ENCODE measurements at places on chromosomes 2 and 18.

DNA sequence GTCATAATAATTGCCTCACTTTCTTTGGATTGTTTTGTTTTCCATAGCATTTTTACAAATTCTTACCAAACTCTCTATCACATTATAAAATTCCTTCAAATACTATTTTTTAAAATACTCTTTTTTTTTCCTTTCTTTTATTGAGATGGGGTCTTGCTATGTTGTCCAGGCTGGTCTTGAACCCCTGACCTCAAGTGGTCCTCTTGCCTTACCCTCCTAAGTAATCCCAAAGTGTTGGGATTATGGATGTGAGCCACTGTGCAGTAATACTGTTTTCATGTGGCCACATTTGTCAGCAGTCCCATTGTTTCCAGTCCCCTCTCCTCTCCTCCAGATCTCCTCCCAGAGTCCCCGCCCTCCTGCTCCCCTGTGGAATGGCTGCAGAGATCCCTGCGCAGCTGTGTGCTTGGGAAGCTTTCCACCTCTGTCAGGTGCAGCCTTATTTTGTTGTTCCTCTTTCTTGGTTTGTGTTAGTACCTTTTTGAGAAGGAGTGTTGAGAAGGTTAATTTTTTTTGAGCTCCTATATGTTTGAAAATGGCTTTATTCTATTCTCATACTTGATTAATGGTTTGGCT lies 227.3 kb downstream of the LOXHD1 start:
- no peak for DNase-seq

- DNase-seq, result no peak
Observed at GRCh38 chr2:224405412-224405811, 3.5 kb upstream of the FAM124B start.

DNA sequence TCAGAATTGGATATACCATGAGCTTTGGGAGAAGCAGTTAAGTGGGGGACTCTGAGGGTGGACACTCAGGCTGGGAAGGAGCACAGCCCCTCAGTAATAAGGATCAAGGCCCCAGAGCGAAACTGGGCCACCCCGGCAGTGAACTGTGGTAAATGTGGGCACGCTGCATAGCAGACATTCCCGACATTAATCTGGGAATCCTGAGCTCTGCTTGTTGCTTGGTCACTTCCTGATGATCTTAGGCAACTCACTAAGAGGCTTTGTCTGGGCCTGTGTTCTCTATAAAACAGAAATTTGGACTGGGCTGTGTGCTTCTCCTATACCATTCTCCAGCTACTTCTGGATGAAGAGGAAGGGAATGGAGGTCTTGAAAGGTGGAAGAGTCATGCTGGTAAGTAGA lies 4.8 kb downstream of the TGFBRAP1 start:
- DNase-seq, result no peak

GRCh38 chr2:189798312-189799029 lies 14.2 kb downstream of the PMS1 start:
- no peak for DNase-seq

- DNase-seq, result no peak
Observed at GRCh38 chr18:6606411-6607085, 123.0 kb upstream of the ARHGAP28 start.

- no peak for DNase-seq
Observed at GRCh38 chr18:38664929-38665328, 1099.3 kb upstream of the CELF4 start.

GRCh38 chr2:145000376-145000775 lies 480.5 kb upstream of the ZEB2 start:
- DNase-seq, result no peak

GRCh38 chr2:157480182-157480961 lies 36.5 kb upstream of the CYTIP start:
- DNase-seq, result peak; percentile 68

GRCh38 chr18:46301081-46301480 lies 196.9 kb downstream of the HAUS1 start:
- no peak for DNase-seq

GRCh38 chr2:169073963-169074751 lies 4.8 kb downstream of the DHRS9 start:
- no peak for DNase-seq

DNA sequence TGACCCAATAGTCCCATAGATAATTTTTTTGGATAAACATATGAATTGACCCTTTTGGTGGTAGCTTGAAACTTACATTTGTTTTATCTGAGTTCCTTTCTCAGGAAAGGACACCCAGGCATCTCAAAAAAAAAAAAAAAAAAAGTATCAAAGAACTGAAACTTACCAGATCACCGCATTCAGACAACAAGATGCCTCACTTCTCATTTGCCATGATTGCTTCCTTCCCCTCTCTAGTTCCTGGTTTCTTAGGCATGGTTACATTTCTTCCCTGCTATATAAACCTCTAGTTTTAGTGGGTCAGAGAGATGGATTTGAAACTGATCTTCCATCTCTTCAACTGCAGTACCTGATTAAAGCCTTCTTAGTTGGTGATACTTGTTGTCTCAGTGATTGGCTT lies 240.1 kb downstream of the ACKR3 start:
- DNase-seq, result no peak

GRCh38 chr2:95292623-95293260 lies 4.4 kb upstream of the KCNIP3 start:
- DNase-seq, result no peak

- no peak for DNase-seq
Observed at GRCh38 chr2:111201214-111201613, 80.5 kb downstream of the BCL2L11 start.

DNA sequence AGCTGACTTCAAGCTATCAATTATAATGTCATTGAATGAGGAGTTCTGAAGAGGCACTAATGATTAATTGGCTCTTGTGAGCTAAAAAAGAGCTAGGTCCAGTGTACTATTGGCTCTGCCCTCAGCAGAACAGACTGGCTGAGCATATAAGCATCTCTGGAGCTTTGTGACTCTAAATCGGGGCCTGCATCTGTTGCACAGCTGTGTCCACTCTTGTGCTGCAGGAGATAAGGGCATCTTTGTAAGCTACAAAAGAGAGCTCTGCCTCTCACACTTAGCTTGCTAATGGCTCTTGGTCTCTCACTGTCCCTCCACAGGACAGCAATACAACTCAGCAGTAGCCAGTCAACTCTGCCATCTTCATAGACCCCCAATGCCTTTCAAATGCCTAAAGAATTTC lies 61.5 kb upstream of the L3MBTL4 start:
- no peak for DNase-seq

GRCh38 chr2:164560181-164560792 lies 61.0 kb downstream of the GRB14 start:
- no peak for DNase-seq

DNA sequence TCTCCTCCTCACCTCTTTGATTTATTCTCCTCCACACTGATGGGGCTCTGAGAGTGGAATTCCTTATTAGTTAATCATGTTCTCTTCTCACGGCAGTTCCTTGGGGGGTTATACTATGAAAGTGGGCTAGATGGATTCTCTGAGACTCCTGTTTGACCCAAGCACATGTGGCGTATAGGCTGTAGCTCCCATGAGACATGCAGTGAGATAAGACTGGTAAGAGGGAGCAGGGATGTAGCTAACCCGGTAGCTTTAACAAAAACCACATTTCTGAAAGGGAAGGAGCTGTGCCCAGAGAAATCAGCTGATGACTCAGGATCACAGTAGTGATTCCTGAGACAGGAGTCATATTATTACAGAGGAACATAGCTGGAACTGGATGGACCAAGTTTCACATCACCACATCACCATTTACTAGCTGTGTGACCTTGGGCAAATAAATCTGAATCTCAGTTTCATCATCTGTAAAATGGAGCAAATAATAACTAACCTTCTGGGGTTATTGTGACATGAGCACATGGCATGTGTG lies 82.9 kb downstream of the CRIM1 start:
- no peak for DNase-seq

DNA sequence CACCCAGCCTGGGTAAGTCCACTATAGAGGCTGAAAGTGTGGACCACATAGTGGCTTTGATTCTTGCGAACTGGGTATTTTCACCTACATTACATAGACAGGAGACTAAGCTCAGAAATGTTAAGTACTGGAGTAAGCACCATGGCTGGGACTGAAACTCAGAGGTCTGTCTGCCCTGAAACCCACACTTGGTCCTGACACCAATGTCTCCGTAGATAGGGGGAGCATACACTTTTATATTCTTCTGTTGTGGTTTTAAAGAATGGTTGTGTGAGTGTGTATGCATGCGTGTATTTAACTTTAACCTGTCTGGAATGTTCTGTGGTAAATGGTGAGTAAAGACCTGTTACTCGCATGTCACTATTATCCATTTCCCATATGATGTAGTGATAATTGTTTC lies 10.3 kb upstream of the NPPC start:
- DNase-seq, result no peak

- DNase-seq, result no peak
Observed at GRCh38 chr2:55875434-55876135, 48.0 kb downstream of the EFEMP1 start.

DNA sequence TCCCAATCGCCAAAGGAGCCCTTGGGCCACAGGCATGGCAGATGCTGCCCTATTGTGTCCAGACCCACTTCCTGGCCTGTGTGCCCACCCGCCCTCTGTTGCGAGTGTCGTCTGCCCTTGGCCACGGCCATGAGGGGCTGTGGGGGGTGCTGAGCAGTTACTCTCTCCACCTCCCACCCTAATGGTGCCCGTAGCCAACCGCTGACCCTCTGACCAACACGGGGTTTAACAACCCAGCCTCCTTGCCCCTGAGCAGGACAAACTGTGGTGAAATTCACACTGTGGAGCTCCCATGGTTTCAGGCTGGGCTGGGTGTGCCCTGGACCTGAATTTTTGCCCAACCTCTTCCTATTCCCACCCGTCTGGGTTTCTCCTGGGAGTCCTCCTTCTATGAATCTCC lies 145.7 kb upstream of the HDAC4 start:
- DNase-seq, result no peak

- DNase-seq, result no peak
Observed at GRCh38 chr18:27124196-27124595, 60.9 kb downstream of the CHST9 start.

DNA sequence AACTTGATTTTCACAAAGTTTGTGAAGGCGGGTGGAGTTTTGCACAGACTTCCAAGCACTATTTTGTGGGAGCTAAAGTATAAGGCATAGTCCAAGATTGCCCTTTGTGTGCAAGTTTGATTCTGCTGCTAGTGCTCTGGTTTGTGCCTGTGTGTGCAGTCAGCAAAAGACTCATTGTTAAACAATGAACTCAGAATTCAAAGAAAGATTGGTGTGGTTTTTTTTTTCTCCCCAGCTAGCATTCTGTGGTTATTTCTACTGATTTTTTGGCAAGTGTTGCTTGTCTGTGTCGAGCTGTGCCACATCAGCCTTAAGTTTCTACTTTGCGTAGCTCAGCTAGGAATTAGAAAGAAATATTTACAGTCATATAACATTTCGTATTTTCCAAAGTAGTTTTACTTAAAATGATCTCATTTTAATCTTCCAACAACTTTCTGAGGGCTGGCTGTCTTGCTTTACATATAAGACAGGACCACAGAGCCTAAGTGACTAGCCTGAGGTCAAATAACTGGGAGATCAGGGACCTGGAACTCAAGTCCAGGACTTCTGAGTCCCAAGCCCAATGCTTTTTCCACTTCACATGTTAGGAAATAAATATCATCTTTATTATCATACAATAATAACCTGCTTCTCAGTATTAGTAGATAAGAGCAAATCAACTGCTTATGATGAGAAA lies 69.8 kb downstream of the BABAM2 start:
- DNase-seq, result no peak

DNA sequence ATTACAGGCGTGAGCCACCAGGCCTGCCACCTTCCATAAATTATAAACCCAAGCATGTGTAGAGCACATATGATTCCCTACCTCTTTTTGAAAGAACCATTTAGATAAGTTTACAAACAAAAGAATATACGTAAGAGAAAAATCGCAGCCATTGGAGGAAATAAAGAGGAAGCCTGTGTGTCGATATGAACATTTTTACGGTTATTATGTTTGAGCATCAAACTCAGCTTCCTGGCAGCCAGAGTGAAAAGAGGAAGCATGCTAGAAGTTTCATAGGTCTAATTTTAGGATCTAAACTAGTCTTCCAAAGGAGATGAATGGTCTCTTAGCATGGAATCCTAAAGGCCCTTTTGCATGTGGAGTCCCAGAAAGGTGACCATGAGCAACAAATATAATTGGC lies 104.3 kb downstream of the PLB1 start:
- no peak for DNase-seq

All from NK-92 treated with Interleukin-12 subunit alpha and Interleukin-12 subunit beta, amount 100 ng/mL, for 24 hours (cell line).